ENCODE measurements at places on chromosomes 2 and 18.
A peak's percentile ranks its signal among the peaks of the same experiment; 100 is the strongest.

GRCh38 chr2:217120429-217120828 is 260.6 kb upstream of the TNP1 start:
- no peak for DNase-seq

DNA sequence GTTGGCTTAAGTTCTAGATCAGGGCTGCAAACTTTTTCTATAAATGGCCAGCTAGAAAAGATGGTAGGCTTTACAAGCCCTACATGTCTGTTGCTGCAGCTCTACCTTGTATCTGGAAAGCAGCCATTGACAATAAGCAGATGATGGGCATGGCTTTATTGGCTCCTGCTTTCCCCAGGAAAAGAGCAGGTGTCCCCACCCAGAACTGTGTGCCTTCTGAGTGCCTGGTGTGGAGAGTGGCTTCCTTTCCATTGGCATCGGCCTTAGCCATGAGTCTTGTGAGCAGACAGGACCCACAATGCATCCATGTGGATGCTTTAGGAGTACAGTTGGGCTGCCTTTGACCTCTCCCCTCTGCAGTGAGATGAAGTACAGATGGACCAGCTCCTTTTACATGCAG is 120.2 kb downstream of the CD8B2 start:
- DNase-seq, result no peak

DNA sequence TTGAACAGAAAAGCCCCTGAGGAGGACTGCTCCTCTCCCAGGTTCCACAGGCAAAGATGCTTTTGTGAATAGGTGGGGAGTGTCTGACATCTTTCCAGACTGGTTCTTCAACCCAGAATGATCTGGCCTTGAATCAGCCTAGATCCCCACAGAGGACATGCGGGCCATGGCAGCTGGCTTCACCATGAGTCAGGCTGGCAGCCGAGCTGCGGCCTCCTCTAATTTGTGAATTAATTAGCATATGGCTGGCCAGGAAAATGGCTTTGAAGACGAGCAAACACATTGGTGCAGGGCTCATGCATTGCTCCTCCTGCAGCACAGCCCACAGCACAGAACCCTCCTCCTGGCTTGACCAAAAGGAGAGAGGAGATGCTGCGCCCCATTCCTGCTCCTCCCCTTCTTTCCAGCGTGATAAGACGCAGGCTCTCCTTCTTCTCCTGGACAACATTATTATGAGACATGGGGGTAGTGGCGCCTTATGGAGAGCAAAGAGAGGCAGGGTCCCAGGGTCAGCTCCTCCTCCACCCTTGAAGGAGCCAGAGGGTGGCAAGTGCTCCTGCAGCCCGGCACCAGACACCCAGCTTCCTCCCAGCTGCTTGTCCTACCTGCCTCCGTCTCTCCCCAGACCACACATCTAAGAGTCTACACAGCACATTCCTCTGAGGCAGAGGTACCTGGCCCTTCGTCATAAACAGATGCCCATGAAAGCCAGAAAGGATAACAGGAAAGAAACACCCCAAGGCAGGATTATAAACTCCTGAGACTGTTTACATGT is 66.7 kb downstream of the EDAR start:
- peak; percentile 12 for DNase-seq

GRCh38 chr2:225031599-225031998 is 10.7 kb downstream of the DOCK10 start:
- no peak for DNase-seq

DNA sequence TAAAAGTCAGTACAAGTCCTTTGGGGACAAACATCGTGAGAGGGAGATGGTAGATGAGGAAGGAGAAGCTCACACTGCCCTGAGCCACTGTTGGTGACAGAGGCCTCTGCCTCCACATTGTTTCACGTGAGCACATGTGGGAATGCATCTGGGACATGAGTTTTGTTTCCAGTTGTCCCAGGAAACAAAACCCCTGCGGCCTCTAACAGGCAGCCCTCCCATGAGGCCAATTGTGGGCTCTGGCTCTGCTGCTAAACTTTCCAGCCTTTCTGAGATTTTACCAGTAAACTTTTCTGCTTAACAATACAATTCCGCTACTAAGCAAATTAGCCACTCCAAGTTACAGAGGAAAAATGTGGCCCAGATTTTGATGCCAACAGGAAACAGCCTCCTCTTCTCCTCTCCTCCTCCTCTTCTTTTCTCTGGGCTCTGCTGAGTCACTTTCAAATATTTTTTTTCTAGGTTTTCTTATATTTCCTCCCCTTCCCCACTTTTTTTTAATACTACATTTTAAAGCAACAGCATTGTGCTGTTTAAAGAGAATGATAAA is 23.4 kb upstream of the LRRC30 start:
- peak; percentile 4 for DNase-seq

GRCh38 chr2:1985571-1985970 is 241.3 kb upstream of the PXDN start:
- DNase-seq, result no peak

GRCh38 chr18:5709476-5710095 is 165.8 kb upstream of the EPB41L3 start:
- DNase-seq, result no peak

DNA sequence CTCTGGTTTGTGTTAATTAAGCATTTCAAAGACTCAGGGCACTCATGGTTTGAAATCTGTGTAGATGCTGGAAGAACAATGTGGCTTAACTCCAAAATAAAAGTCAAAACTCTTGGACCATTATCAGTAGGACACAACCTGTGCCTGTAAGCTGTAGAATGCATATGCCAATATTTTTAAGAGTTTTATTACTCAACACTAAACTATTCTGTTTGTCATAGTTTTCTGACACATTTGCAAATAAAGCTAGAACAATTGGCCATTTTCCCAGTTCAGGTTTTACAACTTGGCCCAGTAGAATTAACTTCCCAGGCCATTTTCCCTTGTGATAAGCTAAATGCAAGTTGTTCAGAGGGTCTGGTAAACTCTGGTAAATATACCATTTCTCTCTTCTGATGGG is 713.1 kb downstream of the CBLN2 start:
- peak; percentile 4 for DNase-seq

- peak; percentile 10 for DNase-seq
These were observed 70.3 kb downstream of the MAIP1 start for GRCh38 chr2:200025717-200026116.

DNA sequence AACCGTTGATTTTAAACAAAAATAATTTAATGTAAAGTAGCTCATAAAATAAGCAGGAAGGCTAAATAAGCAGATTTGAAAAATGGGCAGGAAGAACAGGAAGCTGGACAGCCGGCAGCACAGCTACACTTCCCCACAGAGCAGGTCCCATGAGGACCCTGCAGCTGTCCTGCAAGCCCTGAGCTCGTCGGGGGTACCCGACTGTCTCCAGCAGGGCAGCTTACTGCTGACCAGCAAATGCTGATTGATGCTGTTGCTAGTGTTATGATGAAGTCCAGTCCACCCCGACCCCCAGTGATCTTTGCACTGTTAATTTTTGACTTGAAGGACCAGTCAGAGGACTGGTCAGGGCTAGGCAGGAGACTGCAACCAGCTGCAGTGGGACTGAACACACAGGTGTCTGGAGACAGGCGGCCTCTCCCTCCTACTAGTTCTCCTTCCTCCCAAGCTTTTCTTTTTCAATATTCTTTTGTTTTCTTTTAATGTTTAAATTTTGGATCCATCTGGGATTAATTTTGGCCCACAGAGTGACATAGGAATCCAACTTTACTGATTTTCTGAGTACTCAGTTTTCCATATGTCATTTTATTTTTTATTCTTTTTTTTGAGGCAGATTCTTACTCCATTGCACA is 27.7 kb downstream of the POLE4 start:
- no peak for DNase-seq

DNA sequence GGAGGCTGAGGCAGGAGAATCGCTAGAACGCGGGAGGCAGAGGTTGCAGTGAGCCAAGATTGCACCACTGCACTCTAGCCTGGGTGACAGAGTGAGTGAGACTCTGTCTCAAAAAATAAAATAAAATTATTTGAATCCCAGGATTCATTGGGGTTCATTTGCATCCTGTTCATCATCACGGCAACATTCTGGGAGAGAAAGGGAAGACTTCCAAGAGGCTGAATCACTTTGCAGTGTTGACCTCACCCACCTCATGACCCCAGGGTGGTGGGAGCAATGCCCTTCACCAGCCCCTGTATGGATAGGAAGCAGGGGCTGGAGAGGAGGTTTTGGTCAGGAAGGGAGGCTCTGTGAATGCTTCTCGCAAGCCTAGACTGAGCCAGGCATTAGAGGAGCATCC is 195.6 kb downstream of the CTIF start:
- no peak for DNase-seq

DNA sequence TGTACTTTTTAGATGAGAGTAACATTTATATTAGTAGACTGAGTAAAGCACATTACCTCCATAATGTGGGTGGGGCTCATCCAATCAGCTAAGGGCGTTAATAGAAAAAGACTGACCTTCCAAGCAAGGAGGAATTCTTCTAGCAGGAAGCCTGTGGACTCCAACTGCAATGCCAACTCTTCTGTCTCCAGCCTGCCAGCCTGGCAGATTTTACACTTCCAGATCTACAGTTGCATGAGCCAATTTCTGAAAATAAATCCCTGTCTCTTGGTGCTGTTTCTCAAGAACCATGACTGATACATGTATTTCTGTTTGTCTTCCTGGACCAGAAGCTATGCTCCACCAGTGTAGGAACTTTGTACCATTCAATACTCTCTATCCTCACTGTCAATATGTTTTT is 69.0 kb upstream of the LMAN1 start:
- DNase-seq, result no peak

DNA sequence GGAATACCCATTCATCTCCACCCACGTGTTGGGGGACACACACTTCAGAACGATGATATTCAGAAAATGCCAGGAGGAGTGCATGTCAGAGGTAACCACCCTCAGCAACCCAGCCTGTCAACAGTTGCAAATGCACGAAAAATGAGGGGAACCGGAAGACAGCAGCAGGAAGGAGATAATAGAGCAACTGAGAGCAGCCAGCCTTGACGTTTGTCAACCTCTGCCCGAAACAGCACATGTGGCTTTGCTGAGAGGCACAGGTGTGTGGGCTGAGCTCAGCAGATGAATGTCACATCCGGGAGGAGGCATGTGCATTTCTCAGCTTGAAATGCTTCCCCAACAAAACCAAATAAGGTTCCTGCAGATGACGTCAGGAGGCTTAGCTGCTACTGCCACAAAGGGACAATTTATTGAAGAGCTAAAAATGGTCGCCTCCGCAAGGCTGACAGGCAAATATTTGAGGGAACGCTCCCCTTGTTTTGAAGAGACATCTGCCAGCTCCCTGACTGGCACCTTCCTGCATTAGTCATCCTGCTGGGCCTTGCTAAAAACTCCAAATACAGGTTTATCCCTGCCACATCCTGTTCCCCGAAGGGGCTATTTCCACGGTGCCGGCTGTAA is 419.0 kb downstream of the NBAS start:
- DNase-seq, result no peak

DNA sequence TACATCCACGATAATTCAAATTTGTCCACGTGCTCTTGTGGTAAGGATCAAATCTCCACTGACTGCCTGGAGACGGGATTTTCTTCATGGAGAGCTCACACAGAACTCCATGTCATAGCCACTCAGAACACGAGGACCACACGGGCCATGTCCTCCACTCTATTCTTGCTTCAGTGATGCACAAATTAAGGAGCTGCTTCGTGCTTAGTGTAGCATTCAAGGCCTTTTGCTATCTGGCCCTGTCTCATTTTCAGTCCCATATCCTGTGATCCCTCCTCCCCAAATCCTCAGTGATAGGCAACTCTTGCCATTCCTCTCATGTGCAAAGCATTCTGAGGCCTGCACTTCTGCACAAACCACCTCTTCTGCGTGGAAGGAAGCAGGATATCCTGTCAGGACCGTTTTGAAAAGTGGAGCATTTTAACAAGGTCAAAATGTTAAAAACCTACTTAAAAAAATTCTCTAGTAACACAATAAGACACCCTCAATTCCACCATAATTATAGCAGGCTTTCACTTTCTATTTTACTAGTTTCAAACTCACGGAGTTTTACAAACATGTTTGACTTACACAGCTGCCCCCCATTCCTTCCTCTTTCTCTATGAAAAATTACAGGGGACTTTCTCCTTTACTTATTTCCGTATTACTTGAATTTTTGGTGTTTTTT is 35.2 kb downstream of the ST3GAL5 start:
- no peak for DNase-seq

DNA sequence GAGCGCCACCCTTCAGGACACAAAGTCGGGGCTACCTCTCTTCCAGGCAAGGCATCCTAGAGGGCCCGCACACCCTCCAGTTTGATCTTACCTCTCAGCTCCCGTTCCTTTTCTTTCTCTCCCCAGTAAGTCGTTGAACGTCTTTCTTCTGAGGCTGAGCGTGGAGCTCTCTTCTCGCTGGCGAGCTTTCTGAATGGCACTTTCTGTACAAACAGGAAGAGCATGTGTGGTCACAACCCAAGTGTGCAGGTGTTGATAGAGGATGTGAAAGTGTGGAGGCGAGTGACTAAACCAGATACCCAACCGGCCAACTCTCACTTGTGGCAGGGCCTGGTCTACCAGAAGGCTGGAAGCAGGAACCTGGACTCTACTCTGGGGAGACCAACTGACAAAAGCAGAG is at the start of gene AFF3:
Gene AFF3, minus strand, starts transcription at position 198 of the 400 bp plus-strand sequence. CDS start 38,136 bp downstream, outside the sequence.
- no peak for DNase-seq

GRCh38 chr2:95041824-95042442 is 16.4 kb downstream of the MAL start:
- DNase-seq, result no peak

GRCh38 chr2:26598996-26599373 is 42.2 kb downstream of the CIB4 start:
- DNase-seq, result no peak

GRCh38 chr2:240996161-240996833 is 2.1 kb upstream of the SNED1 start:
- DNase-seq, result no peak

- no peak for DNase-seq
These were observed 292.0 kb downstream of the PTPRM start for GRCh38 chr18:7859122-7859521.

GRCh38 chr2:55751966-55752365 is 58.3 kb upstream of the PNPT1 start:
- DNase-seq, result peak; percentile 28

- DNase-seq, result no peak
These were observed 51.2 kb upstream of the LYPD6B start for GRCh38 chr2:148987286-148987685.

GRCh38 chr2:174748948-174749347 is 15.3 kb downstream of the CHRNA1 start:
- DNase-seq, result peak; percentile 54

GRCh38 chr2:5742126-5742525 is 49.9 kb downstream of the SOX11 start:
- no peak for DNase-seq

GRCh38 chr2:200615247-200615646 is 29.4 kb downstream of the AOX1 start:
- peak; percentile 77 for DNase-seq

DNA sequence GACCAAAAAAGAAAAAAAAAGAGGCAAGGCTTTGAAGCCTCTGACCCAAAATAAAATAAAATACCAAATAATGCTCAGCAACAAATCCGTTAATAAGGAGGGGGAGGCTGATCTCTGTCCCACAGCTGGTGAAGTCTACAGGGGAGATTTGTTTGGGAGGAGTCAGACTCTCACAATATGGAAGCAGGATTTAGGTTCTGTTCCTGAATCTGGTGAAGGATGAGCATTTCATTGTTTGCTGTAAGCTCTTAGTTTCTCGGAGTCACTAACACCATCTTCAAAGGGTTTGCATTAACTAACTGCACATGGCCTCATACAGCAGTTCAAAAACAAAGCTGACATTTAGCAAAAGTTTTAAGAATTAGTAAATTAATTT is 339.4 kb upstream of the TNP1 start:
- no peak for DNase-seq

GRCh38 chr2:239305222-239305575 is 95.6 kb downstream of the HDAC4 start:
- no peak for DNase-seq
